Activated T-helper 1 cell treated with anti-CD3 and anti-CD28 coated beads, Interleukin-2, amount 50 U/mL, for 16 hours (primary cell): ENCODE measurements at places on chromosomes 1 and 21.

- no peak for DNase-seq
Observed at GRCh38 chr1:94927405-94928175, 680 bp upstream of the CNN3 start.

- no peak for DNase-seq
Observed at GRCh38 chr1:201504799-201505502, 2.0 kb downstream of the CSRP1 start.

GRCh38 chr21:31656199-31657095 is 3.0 kb upstream of the SOD1 start:
- no peak for DNase-seq

DNA sequence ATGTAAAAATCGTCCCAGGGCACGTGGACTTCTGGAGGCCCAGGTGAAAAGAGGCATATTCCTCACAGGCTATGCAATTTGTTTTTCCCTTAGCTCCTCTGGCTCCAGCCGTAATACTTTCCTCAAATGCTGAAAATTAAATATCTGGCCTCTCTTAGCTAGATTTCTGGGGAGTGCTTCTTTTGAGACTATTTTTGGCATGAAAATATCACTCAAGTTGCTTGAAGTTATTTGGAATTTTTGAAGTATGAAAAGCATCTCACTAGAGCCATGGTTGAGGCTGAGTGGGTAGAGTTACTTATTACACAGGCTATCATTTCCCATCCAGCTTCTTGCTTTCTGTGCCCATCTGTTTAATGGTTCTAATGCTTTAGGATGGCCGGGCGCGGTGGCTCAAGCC is 59.7 kb downstream of the MYOM3 start:
- no peak for DNase-seq

GRCh38 chr21:42656872-42657271 is 3.5 kb downstream of the PDE9A start:
- DNase-seq = no peak

DNA sequence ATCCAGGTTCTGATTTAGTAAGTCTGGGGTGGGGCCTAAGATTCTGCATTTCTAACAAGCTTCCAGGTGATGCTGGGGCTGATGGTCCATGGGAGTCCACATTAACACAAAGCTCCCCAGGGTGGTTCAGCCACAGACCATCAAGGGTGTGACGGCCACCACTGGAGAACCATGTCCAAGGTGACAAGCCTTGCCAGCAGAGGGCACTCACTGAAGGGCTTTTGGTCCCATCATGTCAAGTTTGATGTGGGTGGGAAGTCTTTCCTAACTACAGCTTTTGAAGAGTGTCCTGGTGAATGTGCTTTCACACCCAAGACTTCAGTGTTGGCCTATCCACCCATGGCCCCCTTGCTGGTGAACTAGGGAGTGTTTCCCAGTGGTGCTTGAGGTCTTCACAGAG is 67.1 kb downstream of the UBE2T start:
- DNase-seq = no peak
